CD8-positive, alpha-beta memory T cell (primary cell): ENCODE measurements at places on chromosomes 1 and 21.

DNA sequence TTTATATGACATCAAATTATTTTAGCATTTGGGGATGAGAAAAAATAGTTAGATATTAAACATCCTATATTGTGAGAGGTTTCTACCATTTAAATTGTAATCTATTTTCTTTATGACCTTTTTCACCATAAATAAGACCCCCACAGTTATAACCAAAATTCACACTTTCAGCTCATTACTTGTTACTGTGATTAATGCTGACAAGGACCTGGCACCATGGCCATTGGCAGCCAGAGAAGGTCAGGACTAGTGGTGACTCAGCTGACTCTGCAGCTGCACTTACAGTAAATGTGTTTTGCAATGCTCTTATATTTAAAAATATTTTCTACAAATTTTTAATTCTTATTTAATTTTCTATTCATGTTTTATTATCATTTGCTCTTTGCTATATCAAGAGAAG lies 133.3 kb upstream of the C1orf105 start:
- H3K36me3 ChIP-seq, result no peaks in the 10 kb centered on the region
- H3K27ac ChIP-seq, result no peak overlapping the region
- DNase-seq, result no peak
- H3K4me3 ChIP-seq, result no peak overlapping the region
- no peaks in the 10 kb centered on the region for H3K4me1 ChIP-seq

- no peak overlapping the region for H3K27ac ChIP-seq
- no peaks in the 10 kb centered on the region for H3K4me1 ChIP-seq
- no peak for DNase-seq
- H3K4me3 ChIP-seq, result no peak overlapping the region
- no peaks in the 10 kb centered on the region for H3K27me3 ChIP-seq
These were observed 14.3 kb downstream of the NHLH2 start for GRCh38 chr1:115826628-115827027.

DNA sequence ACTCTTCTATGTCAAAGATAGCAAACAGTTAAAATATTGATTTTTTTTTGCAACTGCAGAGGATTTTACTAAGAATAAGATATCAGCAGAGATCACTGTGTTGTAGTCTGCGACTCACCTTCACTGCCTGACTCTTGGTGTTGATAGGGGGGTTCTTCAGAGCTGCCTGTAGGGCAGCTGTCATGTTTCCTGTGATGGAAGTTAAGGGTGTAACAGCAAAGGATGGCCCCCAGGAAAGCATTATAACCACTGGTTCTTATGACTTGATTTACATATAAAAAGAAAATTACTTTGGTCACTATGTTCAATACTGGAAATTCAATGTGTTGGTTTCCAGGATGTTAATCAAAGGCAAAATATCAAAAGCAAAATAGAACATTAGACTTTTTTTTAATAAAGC lies 2.6 kb downstream of the ARPC5 start:
- H3K27me3 ChIP-seq, result no peaks in the 10 kb centered on the region
- DNase-seq, result no peak
- H3K36me3 ChIP-seq, result peaks cover 25% of the 10 kb centered on the region
- H3K4me1 ChIP-seq, result peaks cover 45% of the 10 kb centered on the region

- no peaks in the 10 kb centered on the region for H3K36me3 ChIP-seq
- H3K4me3 ChIP-seq, result no peak overlapping the region
- no peaks in the 10 kb centered on the region for H3K27me3 ChIP-seq
- no peak for DNase-seq
These were observed 39.3 kb upstream of the IGSF3 start for GRCh38 chr1:116706841-116707240.

DNA sequence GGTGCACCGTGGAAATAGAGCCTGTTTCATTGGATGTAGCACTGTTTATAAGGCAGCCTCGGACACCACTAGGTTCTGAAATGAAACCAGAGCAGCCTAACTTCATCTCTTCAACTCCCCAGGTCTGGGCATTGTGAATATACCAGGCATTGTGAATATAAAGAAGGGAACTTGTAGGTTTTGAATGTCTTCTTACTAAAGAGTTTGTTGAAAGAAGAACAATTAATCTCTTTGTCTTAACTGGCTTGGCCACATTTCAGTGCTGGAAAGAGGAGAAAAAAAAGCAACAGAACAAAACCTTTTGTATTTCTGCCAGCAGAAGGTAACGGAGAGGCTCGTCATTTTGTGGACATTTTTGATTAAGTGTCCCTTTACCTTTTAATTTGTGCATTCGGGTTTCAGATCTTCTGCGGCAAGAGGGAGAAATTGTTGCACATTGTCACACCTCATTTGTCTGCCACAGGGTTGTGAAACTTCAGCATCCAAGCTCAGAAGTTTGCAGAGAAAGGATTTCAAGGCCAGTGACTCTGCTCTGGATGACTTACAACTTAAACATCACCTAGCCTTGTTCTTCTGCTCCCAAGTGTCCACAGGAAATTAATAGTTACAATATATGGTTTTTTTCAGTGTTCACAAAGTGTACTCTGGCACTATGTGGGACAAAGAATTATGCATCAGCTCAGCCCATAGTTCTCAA lies 158.3 kb downstream of the KAZN start:
- no peak overlapping the region for H3K27ac ChIP-seq
- no peak for DNase-seq
- H3K4me1 ChIP-seq, result no peaks in the 10 kb centered on the region
- no peaks in the 10 kb centered on the region for H3K36me3 ChIP-seq
- H3K27me3 ChIP-seq, result no peaks in the 10 kb centered on the region

DNA sequence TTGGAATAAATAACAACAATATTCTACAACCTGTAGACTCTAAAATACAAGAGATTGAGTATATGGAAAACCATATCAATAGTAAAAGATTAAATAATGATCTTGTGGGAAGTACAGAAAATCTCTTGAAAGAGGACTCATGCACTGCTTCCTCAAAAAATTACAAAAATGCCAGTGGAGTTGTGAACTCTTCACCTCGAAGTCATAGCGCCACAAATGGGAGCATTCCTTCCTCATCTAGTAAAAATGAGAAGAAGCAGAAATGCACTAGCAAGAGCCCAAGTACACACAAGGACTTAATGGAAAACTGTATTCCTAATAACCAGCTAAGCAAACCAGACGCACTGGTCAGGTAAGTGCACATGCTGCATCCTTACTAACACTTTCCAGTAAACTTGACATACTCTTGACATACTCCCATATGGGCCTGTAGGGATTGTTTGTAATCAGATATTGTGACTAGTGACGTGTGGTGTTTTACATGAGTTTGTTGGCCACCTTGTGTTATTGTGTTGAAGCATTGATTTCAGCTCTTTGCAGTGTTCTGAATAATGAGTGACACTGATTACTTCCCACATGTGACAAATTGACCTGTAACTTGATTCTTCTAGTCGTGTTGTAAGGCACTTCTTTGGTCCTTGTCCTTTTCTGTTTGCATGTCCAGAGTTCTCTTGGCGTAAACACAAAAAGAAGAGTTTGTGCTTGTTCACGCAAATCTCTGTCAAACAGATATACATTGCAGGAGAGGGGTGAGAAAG lies 28.0 kb downstream of the MACO1 start:
- no peaks in the 10 kb centered on the region for H3K27me3 ChIP-seq
- DNase-seq, result no peak
- no peaks in the 10 kb centered on the region for H3K4me1 ChIP-seq
- no peak overlapping the region for H3K4me3 ChIP-seq

- no peak overlapping the region for H3K4me3 ChIP-seq
- peaks cover 68% of the 10 kb centered on the region for H3K36me3 ChIP-seq
- peaks cover 57% of the 10 kb centered on the region for H3K4me1 ChIP-seq
- DNase-seq, result no peak
- no peaks in the 10 kb centered on the region for H3K27me3 ChIP-seq
These were observed 7.0 kb downstream of the TMEM63A start for GRCh38 chr1:225875044-225875815.

GRCh38 chr1:151058692-151059091 lies 730 bp downstream of the CDC42SE1 start:
- peak overlapping the region; percentile 98 for H3K27ac ChIP-seq
- H3K36me3 ChIP-seq, result peaks cover 30% of the 10 kb centered on the region
- no peak for DNase-seq
- no peaks in the 10 kb centered on the region for H3K27me3 ChIP-seq
- peak overlapping the region; percentile 92 for H3K4me3 ChIP-seq

DNA sequence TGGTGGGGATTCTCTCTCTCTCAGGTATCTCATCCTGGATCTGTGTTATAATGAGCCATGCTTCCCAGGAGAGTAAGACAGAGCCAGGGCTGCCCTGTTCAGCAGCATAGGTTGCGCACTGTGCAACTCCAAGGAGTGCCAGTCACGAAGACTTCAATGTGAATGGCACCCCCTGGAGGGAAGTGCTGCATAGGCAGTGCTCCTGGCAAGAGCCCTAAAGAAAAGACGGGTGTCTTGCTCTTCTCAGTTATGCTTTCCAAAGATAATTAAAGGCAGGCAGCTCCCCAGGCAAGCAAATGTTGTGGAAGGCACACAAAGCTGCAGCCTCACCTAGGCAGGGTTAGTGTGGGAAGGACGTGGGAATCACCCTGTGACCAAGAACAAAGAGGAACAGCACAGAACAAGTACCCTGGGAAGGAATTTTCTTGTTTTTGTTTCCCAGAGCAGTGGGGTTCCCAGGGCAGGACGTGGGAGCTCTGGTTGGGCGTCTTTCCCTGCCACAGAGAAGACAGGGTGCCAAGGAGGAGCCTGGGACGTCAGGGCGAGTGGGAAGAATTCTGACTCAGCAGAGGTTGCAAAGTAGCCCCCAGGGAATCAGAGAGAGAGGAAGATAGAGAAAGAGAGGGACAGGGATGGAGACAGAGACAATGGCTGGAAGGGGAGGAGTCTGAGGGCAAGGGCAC lies 120.9 kb downstream of the KCNN3 start:
- no peaks in the 10 kb centered on the region for H3K36me3 ChIP-seq
- H3K4me3 ChIP-seq, result no peak overlapping the region
- H3K27me3 ChIP-seq, result no peaks in the 10 kb centered on the region

DNA sequence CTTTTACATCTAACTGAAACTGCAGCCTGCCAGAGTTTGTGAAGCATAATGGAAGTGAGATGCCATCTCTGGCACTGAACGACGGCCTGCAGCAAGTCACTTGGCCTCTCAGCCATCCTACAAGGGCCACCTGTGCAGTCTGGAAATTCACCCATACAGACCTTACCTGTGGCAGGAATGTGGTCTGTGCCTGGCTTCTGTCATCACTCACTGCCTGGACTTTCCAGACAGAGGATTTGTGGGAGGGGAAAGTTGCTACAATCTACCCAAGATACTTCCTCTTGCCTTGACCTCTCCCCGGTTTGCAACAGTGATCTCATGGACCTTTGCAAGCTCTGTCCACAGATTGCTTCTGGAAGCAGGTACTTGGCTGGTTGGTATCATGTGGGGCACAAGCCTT lies 58.4 kb upstream of the ATP1B1 start:
- no peak overlapping the region for H3K4me3 ChIP-seq
- no peaks in the 10 kb centered on the region for H3K27me3 ChIP-seq
- no peak overlapping the region for H3K27ac ChIP-seq
- H3K36me3 ChIP-seq, result no peaks in the 10 kb centered on the region
- no peak for DNase-seq
- peaks cover 32% of the 10 kb centered on the region for H3K4me1 ChIP-seq

GRCh38 chr1:102103646-102104045 lies 106.9 kb upstream of the OLFM3 start:
- H3K36me3 ChIP-seq, result no peaks in the 10 kb centered on the region
- no peak for DNase-seq
- no peaks in the 10 kb centered on the region for H3K4me1 ChIP-seq
- no peak overlapping the region for H3K27ac ChIP-seq
- H3K27me3 ChIP-seq, result no peaks in the 10 kb centered on the region

GRCh38 chr1:3211582-3212375 lies 142.8 kb downstream of the PRDM16 start:
- H3K4me3 ChIP-seq, result no peak overlapping the region
- H3K36me3 ChIP-seq, result no peaks in the 10 kb centered on the region
- no peak for DNase-seq
- H3K4me1 ChIP-seq, result no peaks in the 10 kb centered on the region
- no peak overlapping the region for H3K27ac ChIP-seq

GRCh38 chr1:47650611-47651010 lies 212.8 kb downstream of the FOXD2 start:
- peaks cover 8% of the 10 kb centered on the region for H3K27me3 ChIP-seq
- H3K36me3 ChIP-seq, result no peaks in the 10 kb centered on the region
- no peak for DNase-seq
- no peaks in the 10 kb centered on the region for H3K4me1 ChIP-seq

DNA sequence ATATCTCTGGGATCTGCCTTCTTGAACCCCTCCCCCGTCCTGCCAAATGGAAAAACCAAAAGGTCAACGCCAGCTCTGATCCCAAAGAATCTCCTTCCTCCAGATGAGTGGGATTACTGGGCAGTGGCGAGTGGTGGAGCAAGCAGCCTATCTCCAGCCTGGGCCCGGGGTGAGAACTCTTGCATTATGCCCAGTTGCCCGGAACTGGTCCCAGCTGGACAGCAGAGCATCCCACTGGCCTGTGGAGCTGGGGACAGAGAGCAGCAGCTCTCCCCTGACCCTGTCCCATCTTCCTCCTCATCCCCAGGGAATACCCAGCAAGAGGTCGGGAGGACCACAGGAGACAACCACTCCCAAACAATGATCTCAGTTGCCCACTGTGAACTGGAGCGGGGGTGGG lies 130.5 kb downstream of the TMEM53 start:
- no peaks in the 10 kb centered on the region for H3K4me1 ChIP-seq
- no peak for DNase-seq
- H3K27ac ChIP-seq, result no peak overlapping the region
- H3K36me3 ChIP-seq, result no peaks in the 10 kb centered on the region

- no peak overlapping the region for H3K4me3 ChIP-seq
- DNase-seq, result no peak
- no peaks in the 10 kb centered on the region for H3K27me3 ChIP-seq
- no peaks in the 10 kb centered on the region for H3K36me3 ChIP-seq
- no peaks in the 10 kb centered on the region for H3K4me1 ChIP-seq
These were observed 90.1 kb upstream of the SLC25A33 start for GRCh38 chr1:9449110-9449627.

DNA sequence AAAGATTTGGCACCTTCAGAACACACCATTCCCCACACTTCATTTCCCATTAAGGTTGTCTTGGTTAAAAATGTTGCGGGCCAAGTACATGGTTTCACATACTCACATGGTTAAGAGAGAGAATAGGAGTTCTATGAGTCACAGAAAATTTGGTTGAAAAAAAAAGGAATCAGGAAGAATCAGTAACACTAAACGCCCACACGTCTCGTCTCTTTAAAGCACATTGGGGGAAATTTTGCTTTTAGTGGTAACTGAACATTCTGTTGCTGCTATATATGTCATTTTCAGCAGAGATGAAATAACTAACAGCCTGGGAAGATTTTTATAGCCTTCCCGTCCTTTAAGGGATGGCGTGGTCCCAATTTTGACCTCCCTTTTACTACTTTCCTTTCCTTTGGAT lies 132.9 kb upstream of the ERG start:
- H3K4me1 ChIP-seq, result no peaks in the 10 kb centered on the region
- H3K27me3 ChIP-seq, result no peaks in the 10 kb centered on the region
- no peak for DNase-seq

DNA sequence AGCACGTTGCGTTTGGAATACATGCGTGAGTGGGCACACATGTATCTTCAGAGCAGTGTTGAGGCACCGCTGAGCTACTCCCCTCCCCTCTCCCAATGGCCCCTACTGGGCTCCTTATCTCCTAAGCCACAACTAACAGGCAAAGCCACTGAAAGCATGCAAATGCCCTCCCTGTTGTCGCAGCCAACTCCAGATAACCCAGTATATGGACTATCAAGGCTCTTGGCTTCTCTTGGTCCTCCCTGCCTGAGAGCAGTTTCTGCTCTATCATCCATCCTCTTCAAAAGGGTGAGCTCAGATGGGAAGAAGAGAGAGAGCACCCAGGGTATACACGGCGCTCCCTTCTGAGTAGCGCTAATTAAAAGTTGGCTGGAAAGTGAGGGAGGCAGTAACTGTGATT lies 58.5 kb upstream of the CNTN2 start:
- no peak overlapping the region for H3K4me3 ChIP-seq
- H3K27ac ChIP-seq, result no peak overlapping the region
- no peaks in the 10 kb centered on the region for H3K36me3 ChIP-seq
- no peak for DNase-seq
- H3K27me3 ChIP-seq, result peaks cover 18% of the 10 kb centered on the region
